ENCODE measurements at places on chromosomes 7 and 10. TPM values are rescaled to one million over a fixed set of nuclear protein-coding genes. Genes with fewer than 3 reads are reported as not detected.
A peak's percentile ranks its signal among the peaks of the same experiment; 100 is the strongest.

The ABCA13 gene
- 0.44 TPM for total RNA-seq

The TMEM184A gene
- 0.64 TPM for total RNA-seq

The GPR85 gene
- total RNA-seq: 0.24 TPM

The NCAPG2 gene
- total RNA-seq: 6.0 TPM

The PKD2L1 gene
- total RNA-seq: not detected

The CLCN1 gene
- not detected for total RNA-seq

The POLR2J2 gene
- total RNA-seq: 6.1 TPM

The COL28A1 gene
- not detected for total RNA-seq

The SLC13A4 gene
- not detected for total RNA-seq

The VAX1 gene
- not detected for total RNA-seq

The CPA2 gene
- not detected for total RNA-seq

The ITIH2 gene
- not detected for total RNA-seq

The FAM25C gene
- total RNA-seq: not detected

The DBNL gene
- 182 TPM for total RNA-seq

The TUBAL3 gene
- total RNA-seq: not detected

- DNase-seq: no peak
These were observed 61.6 kb upstream of the WDR11 start for GRCh38 chr10:120789303-120790203.

DNA sequence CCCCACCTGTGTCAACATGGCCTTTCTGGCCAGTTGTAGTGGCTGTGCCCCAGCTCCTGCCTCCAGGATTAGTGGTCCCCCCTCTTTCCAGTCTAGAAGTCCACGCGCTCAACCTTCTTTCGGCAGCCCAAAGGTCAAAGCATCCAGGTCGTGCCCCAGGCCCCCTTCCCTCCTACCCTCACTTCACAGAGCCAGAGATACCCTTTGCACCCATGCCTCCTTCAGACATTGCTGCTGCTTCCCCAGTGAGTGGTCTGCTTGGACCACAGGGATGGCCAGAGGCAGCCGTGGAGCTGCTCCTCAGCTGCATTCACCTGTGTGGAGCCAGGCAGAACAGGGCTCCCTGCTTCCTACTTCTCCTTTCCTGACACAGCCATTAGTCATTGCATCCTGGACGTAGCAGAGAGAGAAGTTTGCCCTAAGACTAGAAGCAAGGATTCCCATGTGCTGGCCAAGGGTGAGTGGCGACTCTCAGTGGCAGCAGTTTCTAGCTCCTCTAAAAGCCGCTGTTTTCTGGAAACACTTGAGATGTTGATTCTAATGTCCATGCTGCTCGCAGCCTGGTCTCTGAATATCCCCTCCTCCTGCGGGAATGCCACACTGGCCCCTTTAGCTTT is 243.1 kb upstream of the SHH start:
- DNase-seq: no peak

- no peak for DNase-seq
These were observed 309.0 kb upstream of the IMMP2L start for GRCh38 chr7:111871283-111871682.

GRCh38 chr7:25093268-25093826 is 31.7 kb downstream of the CYCS start:
- DNase-seq: no peak

DNA sequence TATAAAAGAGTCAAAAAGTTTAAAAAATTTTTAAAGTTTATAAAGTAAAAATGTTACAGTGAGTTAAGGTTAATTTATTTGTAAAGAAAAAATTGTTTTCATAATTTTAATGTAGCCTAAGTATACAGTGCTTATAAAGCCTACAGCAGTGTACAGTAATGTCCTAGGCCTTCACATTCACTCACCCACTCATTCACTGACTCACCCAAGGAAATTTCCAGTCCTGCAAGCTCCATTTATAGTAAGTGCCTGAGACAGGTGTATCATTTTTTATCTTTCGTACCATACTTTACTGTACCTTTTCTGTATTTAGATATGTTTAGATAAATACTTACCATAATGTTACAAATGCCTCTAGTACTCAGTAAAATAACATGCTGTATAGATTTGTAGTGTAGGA is 269.7 kb upstream of the PHF14 start:
- no peak for DNase-seq

- no peak for DNase-seq
These were observed 1.1 kb downstream of the CYP26A1 start for GRCh38 chr10:93074597-93075368.

GRCh38 chr10:132107186-132107948 is 41.6 kb downstream of the JAKMIP3 start:
- no peak for DNase-seq

GRCh38 chr10:133590226-133590969 is 25.0 kb upstream of the SYCE1 start:
- no peak for DNase-seq

DNA sequence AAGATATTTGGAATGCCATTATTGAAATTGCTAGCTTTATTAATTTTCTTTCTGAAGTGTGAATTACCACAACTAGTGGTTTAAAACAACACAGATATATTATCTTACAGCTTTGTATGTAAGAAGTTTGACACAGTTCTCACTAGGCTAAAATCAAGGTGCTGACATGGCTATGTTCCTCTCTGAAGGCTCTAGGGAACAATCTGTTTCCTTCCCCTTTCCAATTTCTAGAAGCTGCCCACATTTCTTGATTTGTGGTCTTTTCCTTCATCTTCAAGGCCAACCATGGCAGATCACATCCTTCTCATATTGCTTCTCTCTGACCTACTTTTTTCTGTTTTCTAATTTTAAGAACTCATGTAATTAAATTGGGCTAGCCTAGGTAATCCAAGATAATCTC is 43.3 kb upstream of the SLC26A3 start:
- no peak for DNase-seq

DNA sequence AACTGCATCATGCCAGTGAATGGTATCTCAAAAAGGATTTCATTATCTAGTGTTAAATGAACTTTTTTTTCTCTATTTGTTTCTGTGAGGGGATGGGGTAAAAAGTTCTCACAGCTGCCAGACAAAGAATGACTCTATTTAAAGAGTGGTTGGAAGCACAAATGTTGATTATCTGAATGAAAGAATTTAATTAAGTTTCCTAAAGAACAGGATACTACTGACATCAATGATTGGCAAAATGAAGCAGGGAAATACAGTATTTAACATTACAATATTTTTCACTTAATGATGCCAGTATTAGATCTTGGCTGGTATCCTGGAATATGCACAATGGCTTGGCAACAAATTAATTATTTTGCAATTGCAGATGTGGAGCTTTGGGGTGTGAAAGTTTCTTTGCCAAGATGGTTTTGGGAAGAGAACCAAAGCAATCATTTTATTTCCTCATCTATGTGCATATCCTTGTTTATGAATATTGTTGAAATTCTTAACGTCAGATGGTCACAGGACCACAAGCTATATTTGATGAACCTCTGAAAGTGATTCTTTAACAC is 336.8 kb downstream of the ARL4A start:
- DNase-seq: no peak

DNA sequence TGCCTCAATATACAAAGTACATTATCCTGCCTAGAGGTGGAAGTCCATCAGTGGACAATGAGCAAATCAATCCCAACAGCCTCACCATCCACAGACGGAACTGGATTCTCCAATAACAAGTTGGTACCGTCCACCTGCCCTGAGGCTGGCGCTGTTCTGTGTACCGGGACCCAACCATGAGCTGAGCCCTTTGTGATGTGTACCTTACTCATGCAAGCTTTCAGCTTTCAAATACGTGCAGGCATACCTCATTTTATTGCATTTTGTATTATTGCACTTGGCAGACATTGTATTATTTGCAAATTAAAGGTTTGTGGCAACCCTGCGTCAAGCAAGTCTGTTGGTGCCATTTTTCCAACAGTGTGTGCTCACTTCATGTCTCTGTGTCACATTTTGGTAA is 476.0 kb upstream of the MKI67 start:
- no peak for DNase-seq

DNA sequence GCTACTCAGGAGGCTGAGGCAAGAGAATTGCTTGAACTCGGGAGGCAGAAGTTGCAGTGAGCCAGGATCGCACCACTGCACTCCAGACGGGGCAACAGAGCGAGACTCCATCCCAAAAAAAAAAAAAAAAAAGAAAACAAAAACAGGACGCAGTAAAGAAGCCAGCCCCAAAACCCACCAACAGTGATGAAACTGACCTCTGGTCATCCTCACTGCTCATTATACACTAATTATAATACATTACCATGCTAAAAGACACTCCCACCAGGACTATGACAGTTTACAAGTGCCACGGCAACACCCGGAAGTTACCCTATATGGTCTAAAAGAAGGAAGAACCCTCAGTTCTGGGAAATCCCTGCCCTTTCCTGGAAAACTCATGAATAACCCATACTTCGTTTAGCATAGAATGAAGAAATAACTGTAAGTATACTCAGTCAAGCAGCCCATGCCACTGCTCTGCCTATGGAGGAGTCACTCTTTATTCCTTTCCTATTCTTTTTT is 40.0 kb upstream of the EIF4H start:
- peak; percentile 22 for DNase-seq

- no peak for DNase-seq
These were observed 5.6 kb downstream of the MGAM start for GRCh38 chr7:142001163-142001874.

GRCh38 chr7:55969391-55969790 is 5.0 kb downstream of the NIPSNAP2 start:
- DNase-seq: no peak

GRCh38 chr10:75011221-75011620 is 100.2 kb upstream of the SAMD8 start:
- DNase-seq: no peak

- no peak for DNase-seq
These were observed 28.6 kb downstream of the BEND7 start for GRCh38 chr10:13500201-13500600.

- no peak for DNase-seq
These were observed 68.0 kb upstream of the VKORC1L1 start for GRCh38 chr7:65804887-65805286.

- DNase-seq: no peak
These were observed 1160.3 kb downstream of the CNTNAP2 start for GRCh38 chr7:147276783-147277370.

- DNase-seq: no peak
These were observed 109.0 kb downstream of the CYTH3 start for GRCh38 chr7:6163402-6163801.

GRCh38 chr10:44460416-44460815 is 75.5 kb upstream of the CXCL12 start:
- DNase-seq: no peak

- no peak for DNase-seq
These were observed 209.9 kb upstream of the TBX20 start for GRCh38 chr7:35463751-35464150.

DNA sequence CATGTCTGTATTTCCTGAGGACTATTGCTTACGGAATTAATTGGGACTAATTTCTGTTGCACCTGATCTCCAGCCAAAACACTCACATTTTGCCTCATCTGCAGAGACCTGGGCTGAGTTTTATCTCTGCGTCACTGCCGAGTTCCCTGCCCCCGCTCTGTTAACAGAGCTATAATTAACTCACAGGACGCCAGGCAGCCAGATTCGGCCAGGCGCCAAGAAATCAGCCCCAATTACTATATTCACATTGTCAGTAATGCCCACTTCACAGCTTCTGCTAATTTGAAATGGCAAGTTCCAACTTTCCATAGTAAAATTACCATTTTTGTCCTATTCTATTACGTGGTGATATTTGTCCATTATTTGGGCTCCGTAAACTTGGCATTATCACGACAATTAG is 130.5 kb downstream of the CUX1 start:
- no peak for DNase-seq

GRCh38 chr10:24339387-24339786 is 130.4 kb downstream of the KIAA1217 start:
- DNase-seq: no peak

DNA sequence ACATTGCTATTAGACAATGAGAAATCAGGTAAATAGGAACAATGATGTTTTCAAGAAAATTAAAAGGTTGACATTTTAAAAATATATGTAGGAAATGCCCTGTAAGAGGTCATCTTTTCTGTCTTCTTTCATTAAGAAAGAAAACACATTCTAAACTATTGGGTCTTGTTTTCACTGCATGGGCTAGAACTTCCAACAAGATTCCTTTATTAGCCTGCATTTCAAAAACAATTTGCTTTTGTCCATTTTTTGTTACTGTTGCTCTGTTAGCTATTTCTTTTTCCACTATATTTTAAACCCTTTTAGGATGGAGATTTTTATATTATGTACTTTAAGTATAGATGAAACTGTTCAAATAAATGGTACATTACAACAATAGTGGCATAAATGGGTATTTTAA is 9.2 kb downstream of the REEP3 start:
- DNase-seq: no peak

DNA sequence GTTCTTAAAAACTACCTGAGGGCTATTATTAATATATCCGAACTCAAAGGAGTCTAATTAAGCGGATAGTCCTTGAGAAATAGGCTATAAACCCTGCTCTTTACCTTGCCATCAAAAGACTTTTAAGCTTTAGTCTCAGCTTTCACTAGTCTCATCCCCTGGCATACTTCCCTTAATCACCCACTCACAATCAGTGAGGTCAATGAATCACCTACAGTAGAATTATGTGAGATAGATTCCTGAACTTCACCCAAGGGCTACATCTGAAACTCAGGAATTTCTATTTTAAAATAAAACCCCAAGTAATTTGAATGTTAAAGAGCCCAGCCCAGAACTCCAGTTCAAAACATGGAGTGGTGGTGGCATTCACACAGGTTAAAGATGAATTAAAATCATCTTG is 108.7 kb downstream of the ETV1 start:
- DNase-seq: no peak

- DNase-seq: no peak
These were observed 65.8 kb upstream of the PRSS58 start for GRCh38 chr7:142323706-142324105.

DNA sequence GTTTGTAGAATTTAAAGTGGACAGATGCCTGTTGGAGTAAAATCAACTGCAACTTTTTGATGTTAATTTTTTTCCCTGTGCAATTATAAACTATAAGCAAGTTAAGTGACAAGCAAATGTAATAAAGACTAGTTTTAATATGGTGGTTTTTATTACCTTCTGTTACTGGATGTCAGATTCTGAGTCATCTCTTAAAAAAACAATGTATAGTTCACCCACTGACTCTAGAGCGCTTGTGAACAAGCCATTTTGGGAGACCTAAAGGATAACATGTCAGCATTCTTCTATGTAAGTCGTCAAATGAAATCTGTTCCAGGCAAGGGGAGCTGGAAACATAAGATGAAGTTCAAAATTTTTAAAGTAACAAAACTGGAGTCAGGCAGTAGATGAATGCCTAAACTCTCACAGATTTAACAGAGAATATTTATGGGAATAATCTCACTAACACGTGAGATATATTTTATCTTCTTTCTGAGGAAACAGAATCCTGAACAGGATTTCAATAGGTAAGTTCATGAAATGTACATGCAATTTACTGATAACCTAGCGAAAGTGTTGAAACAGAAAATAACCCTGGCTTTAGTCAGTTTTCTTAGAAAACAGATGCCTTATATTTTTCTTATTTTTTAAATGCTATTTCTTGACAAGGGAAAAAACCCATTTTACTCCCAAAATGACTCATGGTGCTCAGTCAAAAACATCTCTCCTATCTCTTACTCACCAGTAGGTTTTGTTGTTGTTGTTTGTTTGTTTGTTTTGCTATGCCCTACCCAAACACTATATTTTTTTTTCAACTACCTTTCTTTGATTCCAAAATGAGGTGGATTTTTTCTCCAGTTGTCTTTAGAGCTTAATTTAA is 91.7 kb downstream of the SLC39A12 start:
- no peak for DNase-seq

Measured in glomerular endothelial cell (primary cell).